Osteoblast (primary cell): ENCODE measurements at places on chromosomes 13 and 19. TPM values are rescaled to one million over a fixed set of nuclear protein-coding genes. Genes with fewer than 3 reads are reported as not detected.

Gene FGF21
- total RNA-seq: not detected in 2 replicates

Gene APOE
- total RNA-seq: 44.5 and 46.6 TPM in 2 replicates

Gene CSNK1A1L
- not detected in 2 replicates for total RNA-seq

Gene FOXA3
- not detected in 2 replicates for total RNA-seq

Gene BRD4
- 25.0 and 25.7 TPM in 2 replicates for total RNA-seq

Gene DKKL1
- 0.36 TPM in 1 of 2 replicates, not detected in the other for total RNA-seq

Gene ATXN8OS
- not detected in 2 replicates for total RNA-seq

Gene KLK2
- not detected in 2 replicates for total RNA-seq

Gene DUXA
- not detected in 2 replicates for total RNA-seq

Gene C19orf53
- total RNA-seq: 33.3 and 34.8 TPM in 2 replicates

Gene PCDH17
- under 0.01 and 0.59 TPM in 2 replicates for total RNA-seq

GRCh38 chr19:46270521-46271256, 26.2 kb upstream of the HIF3A start:
- H3K36me3 ChIP-seq: no peaks in the 10 kb centered on the region
- DNase-seq: no peak
- H3K4me1 ChIP-seq: peaks cover 12% of the 10 kb centered on the region
- no peak overlapping the region for H3K27ac ChIP-seq

- peak overlapping the region; percentile 91 for H3K27ac ChIP-seq
- H3K4me3 ChIP-seq: peak overlapping the region; percentile 86
- H3K4me1 ChIP-seq: peaks cover 41% of the 10 kb centered on the region
- peak; percentile 83 for DNase-seq
- no peaks in the 10 kb centered on the region for H3K27me3 ChIP-seq
These were observed 645 bp downstream of the UBL3 start for GRCh38 chr13:29849731-29850212.

DNA sequence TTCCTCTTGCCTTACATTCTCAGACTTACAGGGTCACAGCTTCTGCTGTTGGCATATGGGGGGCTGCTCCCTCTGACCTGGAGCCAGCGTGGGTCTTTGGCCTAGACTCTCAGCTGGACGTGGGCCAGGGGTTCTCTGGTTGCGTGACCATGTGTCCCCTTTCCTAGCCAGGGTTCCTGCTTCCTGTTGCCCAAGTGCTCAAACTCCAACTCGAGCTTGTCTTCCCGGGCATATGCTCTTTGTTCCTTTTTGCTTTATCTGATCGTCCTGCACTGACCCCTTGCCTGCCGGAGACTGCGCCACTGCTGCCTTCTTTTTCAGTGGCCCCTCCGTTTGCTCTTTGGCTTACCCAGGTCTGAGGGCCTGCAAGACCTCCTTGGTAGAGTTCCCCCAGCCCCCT, 25.3 kb upstream of the GPR183 start:
- H3K27me3 ChIP-seq: no peaks in the 10 kb centered on the region
- H3K27ac ChIP-seq: no peak overlapping the region
- no peak for DNase-seq
- no peaks in the 10 kb centered on the region for H3K4me1 ChIP-seq

DNA sequence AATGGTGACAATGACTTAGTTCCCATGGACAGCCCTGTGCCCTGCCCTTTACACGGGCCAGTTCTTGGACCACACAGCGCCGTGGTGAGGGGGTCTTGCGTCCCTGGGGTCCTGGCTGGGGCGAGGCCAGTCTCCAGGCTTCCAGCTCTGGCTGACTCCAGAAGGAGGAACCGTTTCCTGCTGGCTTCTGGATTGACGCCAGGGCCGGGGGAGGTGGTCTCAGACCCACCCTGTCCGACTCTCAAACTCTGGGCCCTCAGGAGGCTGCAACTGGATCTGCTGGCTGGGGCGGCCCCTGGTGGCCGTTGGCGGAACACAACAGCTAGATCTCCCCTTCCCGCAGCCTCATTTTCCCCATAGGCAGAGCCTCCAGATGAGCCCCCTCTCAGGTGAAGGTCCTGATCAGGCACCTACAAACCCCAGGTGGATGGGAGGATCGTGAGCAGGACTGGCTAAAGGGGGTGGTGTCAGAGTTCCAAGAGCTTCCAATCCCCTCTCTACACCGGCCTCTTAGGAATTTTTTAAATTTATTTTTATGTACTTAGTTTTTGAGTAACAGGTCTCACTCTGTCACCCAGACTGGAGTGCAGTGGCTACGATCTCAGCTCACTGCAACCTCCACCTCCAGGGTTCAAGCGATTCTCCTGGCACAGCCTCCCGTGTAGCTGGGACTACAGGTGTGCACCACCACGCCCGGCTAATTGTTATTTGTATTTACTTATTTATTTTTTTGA, 8.0 kb downstream of the CCDC194 start:
- peak; percentile 94 for DNase-seq
- no peaks in the 10 kb centered on the region for H3K36me3 ChIP-seq
- peaks cover 4% of the 10 kb centered on the region for H3K27me3 ChIP-seq
- no peak overlapping the region for H3K4me3 ChIP-seq
- H3K4me1 ChIP-seq: peaks cover 9% of the 10 kb centered on the region

GRCh38 chr13:110233181-110233950, 73.6 kb downstream of the COL4A1 start:
- peak overlapping the region; percentile 80 for H3K27ac ChIP-seq
- H3K36me3 ChIP-seq: peaks cover 14% of the 10 kb centered on the region
- peak overlapping the region; percentile 50 for H3K4me3 ChIP-seq
- DNase-seq: no peak

GRCh38 chr13:50285283-50285682, 270.0 kb downstream of the KCNRG start:
- H3K36me3 ChIP-seq: no peaks in the 10 kb centered on the region
- no peak overlapping the region for H3K4me3 ChIP-seq
- H3K4me1 ChIP-seq: no peaks in the 10 kb centered on the region
- no peaks in the 10 kb centered on the region for H3K27me3 ChIP-seq

- H3K36me3 ChIP-seq: no peaks in the 10 kb centered on the region
- no peak overlapping the region for H3K27ac ChIP-seq
- H3K4me3 ChIP-seq: no peak overlapping the region
- no peak for DNase-seq
These were observed 904.8 kb upstream of the PCDH20 start for GRCh38 chr13:62320129-62321108.

DNA sequence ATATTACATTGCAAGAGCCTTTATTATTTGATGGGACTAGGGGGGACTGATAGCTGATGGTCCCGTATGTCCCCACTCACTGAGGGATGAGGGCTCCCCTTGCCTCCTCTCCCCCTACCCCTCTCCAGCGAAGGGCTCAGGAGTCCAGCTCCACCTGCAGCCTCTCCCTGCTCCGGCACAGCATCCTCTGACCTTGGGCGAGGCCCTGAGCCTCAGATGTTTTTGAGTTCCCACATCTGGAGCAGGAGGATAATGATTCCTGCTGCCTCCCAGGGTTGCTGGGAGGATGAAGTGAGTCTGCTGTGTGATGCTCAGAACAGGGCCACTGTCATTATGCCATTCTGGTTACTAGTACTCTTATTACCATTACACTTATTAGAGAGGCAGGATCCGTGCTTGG, 15.0 kb downstream of the PAK4 start:
- no peaks in the 10 kb centered on the region for H3K27me3 ChIP-seq
- no peak overlapping the region for H3K4me3 ChIP-seq
- no peaks in the 10 kb centered on the region for H3K4me1 ChIP-seq
- no peaks in the 10 kb centered on the region for H3K36me3 ChIP-seq
- DNase-seq: peak; percentile 51

- H3K4me3 ChIP-seq: no peak overlapping the region
- DNase-seq: no peak
- no peaks in the 10 kb centered on the region for H3K36me3 ChIP-seq
- H3K27me3 ChIP-seq: peaks cover 83% of the 10 kb centered on the region
- no peaks in the 10 kb centered on the region for H3K4me1 ChIP-seq
These were observed 18.6 kb downstream of the GJA3 start for GRCh38 chr13:20142023-20142926.

DNA sequence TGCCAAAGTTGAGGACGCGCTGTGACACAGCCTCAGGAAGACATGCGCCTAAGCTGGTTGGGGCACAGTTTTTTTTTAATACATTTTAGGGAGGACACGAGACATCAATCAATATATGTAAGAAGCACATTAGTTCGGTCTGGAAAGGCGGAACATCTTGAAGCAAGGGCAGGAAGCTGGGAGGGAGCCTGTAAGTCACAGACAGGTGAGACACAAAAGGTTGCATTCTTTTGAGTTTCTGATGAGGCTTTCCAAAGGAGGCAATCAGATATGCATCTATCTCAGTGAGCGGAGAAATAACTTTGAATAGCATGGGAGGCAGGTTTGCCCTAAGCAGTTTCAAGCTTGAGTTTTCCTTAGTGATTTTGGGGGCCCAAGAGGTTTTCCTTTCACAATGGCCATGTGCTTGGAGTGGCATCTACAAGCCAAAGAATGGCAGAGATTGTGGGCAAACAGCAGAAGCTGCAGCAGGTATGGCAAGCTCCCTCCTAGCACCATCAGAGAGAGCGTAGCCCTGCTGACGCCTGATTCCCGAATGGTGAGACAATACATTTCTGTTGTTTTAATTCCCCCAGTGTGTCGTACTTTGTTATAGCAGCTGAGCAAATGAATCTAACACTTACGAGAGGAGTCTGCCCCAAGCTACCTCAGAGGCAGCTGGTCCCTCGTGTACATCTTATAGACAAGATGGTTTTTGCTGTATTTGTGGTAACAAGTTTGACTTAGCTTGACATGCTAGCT, 99.5 kb upstream of the TMTC4 start:
- H3K36me3 ChIP-seq: no peaks in the 10 kb centered on the region
- no peak overlapping the region for H3K4me3 ChIP-seq
- no peak overlapping the region for H3K27ac ChIP-seq

- DNase-seq: no peak
- no peak overlapping the region for H3K27ac ChIP-seq
- H3K36me3 ChIP-seq: no peaks in the 10 kb centered on the region
- no peaks in the 10 kb centered on the region for H3K27me3 ChIP-seq
- H3K4me3 ChIP-seq: no peak overlapping the region
These were observed 609.7 kb upstream of the SLITRK1 start for GRCh38 chr13:84491952-84492351.

DNA sequence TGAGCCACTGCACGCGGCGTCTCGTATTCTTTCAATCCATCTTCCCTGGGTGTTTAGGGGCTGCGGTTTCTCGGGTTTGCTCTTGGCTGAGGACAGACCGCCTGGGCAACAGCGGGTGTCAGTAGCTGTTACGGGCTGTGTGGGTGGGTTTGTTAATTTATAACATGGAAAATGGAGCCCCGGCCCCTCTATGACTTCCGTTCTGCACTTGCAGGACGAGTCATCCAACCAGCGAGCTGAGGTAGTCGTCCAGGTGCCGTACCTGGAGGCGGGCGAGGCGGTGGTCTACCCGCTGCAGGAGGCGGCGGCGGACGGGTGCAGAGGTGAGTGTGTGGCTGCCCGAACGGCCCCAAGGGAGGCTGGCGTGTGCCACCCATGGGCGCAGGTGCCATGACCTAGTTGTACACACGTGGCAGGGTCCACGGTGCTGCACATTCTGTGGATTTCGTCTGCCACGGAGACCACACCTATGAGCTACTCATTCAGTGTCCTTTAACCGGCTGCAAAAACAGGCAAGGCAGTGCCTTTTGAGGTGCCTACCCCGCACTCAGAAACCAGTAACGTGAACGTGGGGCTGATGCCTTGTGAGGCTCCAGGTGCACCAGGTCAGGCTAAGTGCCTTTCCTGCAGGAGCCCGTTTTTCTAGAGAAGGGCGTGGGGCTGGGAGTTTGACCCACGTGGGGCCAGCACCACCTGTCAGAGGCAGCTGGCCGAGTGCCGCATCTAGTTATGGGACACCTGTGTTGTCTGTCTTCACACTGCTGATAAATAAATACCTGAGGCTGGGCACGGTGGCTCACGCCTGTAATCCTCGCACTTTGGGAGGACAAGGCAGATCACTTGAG, 10.9 kb downstream of the POLR2E start:
- no peak for DNase-seq
- H3K4me1 ChIP-seq: no peaks in the 10 kb centered on the region
- no peak overlapping the region for H3K4me3 ChIP-seq
- peaks cover 3% of the 10 kb centered on the region for H3K36me3 ChIP-seq
- no peak overlapping the region for H3K27ac ChIP-seq

DNA sequence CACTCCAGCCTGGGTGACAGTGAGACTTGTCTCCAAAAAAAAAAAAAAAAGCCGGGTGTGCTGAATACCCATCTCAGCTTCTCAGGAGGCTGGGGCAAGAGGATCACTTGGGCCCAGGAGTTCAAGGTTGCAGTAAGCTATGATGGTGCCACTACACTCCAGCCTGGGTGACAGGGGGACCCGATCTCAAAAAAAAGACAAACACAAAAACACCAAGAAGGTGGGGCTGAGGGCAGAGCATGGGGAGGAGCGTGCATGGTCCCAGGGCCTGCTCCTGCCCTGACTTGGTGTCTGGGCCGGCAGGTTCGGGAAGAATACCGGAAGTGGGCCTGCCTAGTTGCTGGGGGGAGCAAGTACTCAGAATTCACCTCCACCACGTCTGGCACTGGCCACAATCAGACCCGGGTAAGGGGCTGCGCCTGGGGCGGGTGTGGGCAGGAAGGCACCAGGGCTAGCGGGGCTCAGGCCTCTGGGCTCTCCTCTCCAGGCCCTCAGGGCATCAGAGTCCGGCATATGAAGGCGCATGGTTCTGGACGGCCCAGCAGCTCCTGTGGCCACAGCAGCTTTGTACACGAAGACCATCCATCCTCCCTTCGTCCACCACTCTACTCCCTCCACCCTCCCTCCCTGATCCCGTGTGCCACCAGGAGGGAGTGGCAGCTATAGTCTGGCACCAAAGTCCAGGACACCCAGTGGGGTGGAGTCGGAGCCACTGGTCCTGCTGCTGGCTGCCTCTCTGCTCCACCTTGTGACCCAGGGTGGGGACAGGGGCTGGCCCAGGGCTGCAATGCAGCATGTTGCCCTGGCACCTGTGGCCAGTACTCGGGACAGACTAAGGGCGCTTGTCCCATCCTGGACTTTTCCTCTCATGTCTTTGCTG, 11.3 kb downstream of the DDX39A start:
- H3K4me3 ChIP-seq: no peak overlapping the region
- H3K36me3 ChIP-seq: peaks cover 88% of the 10 kb centered on the region
- no peaks in the 10 kb centered on the region for H3K4me1 ChIP-seq
- no peak for DNase-seq
- H3K27ac ChIP-seq: peak overlapping the region; percentile 37

- H3K36me3 ChIP-seq: no peaks in the 10 kb centered on the region
- no peak overlapping the region for H3K4me3 ChIP-seq
- DNase-seq: no peak
- no peaks in the 10 kb centered on the region for H3K4me1 ChIP-seq
- H3K27me3 ChIP-seq: no peaks in the 10 kb centered on the region
These were observed 641.0 kb downstream of the FGF9 start for GRCh38 chr13:22311734-22312404.

DNA sequence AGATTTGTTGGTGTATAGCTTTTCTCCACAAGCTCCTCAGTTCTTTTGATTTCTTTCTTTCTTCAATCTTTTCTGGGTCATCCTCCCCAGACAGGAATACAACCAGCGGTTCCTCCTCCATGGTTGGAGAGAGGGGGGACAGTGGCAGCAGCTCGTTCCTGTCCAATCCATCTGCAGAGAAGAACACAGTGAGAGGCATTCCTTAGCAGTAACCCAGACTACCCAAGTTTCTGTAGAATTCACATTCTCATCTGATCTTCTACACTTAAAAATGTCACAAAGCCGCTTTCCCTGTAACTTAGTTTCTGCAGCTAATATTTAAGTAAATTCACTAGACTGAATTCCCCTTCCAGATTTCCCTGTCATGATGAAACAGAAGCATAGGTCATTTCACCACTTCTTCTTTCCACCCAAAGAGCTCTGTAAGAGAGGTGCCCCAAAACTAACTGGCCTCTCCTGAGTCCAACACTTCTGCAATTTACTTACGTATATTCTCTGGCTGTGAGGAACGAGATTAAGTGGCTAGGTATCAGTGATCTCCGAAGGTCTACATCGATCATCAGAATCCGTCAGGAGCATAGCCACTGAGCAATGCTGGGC, 171.9 kb downstream of the TBC1D4 start:
- peaks cover 16% of the 10 kb centered on the region for H3K36me3 ChIP-seq
- no peak overlapping the region for H3K4me3 ChIP-seq
- no peaks in the 10 kb centered on the region for H3K27me3 ChIP-seq
- H3K4me1 ChIP-seq: peaks cover 4% of the 10 kb centered on the region
